CD8-positive, alpha-beta memory T cell (primary cell): ENCODE measurements at places on chromosomes 2 and 18. TPM values are rescaled to one million over a fixed set of nuclear protein-coding genes. Genes with fewer than 3 reads are reported as not detected.

GRCh38 chr2:9809448-9810088, 33.7 kb upstream of the TAF1B start:
- no peak for DNase-seq

GRCh38 chr2:67881816-67882215, 181.0 kb downstream of the C1D start:
- no peak for DNase-seq

GRCh38 chr2:23631389-23631788, 246.4 kb downstream of the KLHL29 start:
- DNase-seq: no peak

- no peak for DNase-seq
Measured at GRCh38 chr2:212424082-212424481, 114.5 kb downstream of the ERBB4 start.

- DNase-seq: no peak
Measured at GRCh38 chr2:172090044-172090961, 5.0 kb downstream of the DLX1 start.

DNA sequence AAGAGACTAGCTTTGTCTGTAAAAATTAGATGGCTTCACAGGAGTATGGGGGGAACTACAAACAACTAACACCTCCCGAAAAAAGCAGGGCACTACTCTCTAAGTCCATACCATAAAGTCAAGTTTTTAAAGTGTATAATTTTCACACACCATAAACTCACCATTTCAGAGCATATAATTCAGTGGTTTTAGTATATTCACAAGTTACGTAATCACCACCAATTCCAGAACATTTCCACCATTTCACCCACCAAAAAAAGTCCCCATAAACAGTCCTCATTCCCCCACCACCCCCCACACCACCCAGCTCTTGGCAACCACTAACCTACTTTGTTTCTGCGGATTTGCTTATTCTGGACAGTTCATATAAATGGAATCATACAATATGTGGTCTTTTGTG, 33.8 kb downstream of the CFAP36 start:
- no peak for DNase-seq

GRCh38 chr18:36693931-36694620, 134.7 kb downstream of the TPGS2 start:
- DNase-seq: no peak

- DNase-seq: no peak
Measured at GRCh38 chr2:8219096-8219495, 462.8 kb upstream of the ID2 start.

DNA sequence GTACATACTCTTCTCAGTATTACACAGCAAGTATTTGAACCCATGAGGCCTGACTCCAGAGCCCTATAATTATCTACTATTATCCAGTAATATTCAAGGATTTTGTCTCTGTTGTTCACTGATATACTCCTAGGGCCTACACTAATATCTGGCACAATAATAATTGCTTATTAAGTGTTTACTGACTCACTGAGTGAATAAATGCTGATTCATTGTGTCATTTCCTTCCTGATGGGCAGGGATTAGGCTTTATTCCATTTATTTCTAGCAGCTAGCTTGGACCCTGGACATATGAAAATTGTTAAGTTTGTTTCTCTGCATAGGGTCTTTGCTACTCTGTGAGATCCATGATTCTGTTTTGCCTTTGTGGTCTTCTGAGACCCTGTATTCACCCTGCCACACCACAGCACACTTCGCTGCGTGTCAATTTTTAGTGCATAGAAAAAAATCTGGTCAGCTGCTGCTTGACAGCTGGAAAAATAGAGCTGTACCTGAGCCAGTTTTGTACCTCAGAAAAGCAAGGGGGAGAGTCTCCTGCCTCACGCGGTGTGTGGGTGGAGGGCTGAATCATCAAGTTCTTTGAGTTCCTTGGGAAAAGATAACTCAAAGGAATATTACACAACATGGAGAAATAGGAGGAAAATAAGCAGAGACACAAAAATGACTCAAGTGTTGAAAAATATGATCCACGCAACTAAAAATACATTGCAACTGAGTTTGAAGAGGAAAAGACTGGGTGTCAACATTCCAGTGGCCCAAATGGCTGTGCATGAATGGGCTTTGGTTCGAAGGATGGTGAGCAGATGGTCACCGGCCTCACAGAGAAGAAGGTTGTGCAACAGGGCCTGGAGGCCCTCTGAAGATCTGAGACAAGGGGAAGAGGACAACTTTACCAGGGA, 18.9 kb upstream of the DPP4 start:
- DNase-seq: no peak

GRCh38 chr2:68901199-68901514, 30.0 kb upstream of the BMP10 start:
- no peak for DNase-seq

- DNase-seq: no peak
Measured at GRCh38 chr2:106338043-106338442, 130.2 kb downstream of the RGPD3 start.

DNA sequence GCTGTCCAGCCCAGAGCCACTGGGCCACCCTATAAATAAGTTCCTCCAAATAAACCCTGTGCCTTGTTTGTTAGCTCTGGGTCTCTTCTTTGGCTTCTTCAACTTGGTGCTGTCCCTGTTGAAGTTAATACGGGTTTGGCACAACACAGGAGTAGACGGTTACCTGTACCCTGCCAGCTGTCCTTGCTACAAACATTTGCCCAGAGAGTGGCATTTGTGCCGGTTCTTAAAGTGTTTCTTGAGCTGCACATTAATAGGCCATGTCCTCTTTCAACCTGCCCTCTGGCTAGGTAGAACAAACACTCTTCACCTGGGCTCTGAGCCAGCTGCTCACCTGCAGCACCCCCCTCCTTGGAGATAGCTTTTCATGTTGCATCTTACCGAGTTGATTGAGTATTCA, 139.2 kb downstream of the NEDD4L start:
- no peak for DNase-seq

DNA sequence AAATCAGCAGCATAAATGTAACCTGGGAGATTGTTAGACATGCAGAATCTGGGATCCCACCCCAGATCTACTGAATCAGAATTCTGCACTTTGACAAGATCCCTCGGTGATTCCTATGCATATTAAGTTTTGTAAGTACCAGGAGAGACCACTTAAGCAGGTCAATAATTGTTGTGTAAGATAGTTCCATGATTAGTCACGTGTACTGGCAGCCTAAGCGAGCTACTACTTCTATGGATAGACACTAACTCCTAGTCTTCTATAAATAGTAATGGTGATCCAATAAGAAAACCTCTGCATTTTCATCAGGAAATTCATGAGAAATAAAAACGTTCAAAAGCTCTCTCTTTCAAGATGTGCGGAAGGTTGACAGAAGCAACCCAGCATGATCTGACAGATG, 988.2 kb upstream of the CHAC2 start:
- DNase-seq: no peak

GRCh38 chr2:191552066-191552465, 125.9 kb upstream of the NABP1 start:
- no peak for DNase-seq

GRCh38 chr2:237432484-237433092, 18.6 kb upstream of the COL6A3 start:
- DNase-seq: peak; percentile 74

DNA sequence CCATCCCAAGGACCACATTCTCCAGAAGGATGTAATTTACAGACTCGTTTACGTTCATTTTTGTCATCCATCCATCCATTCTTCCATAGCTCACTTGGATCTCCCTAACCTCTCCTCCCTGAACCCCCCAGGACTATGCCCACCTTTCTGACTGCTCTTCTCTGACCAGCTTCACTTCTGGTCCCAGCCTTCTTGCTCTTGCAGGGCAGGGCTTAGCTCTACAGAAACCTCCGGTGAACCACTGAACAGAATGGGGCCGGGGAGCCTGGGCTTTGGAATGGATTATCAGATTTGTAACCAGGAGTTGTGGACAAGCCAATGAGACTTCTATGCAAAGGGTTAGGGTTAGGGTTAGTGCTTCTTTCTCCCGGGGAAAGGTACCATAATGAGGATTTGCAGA, 95.0 kb downstream of the TGFA start:
- no peak for DNase-seq

GRCh38 chr2:157414050-157414449, 29.8 kb downstream of the CYTIP start:
- no peak for DNase-seq

DNA sequence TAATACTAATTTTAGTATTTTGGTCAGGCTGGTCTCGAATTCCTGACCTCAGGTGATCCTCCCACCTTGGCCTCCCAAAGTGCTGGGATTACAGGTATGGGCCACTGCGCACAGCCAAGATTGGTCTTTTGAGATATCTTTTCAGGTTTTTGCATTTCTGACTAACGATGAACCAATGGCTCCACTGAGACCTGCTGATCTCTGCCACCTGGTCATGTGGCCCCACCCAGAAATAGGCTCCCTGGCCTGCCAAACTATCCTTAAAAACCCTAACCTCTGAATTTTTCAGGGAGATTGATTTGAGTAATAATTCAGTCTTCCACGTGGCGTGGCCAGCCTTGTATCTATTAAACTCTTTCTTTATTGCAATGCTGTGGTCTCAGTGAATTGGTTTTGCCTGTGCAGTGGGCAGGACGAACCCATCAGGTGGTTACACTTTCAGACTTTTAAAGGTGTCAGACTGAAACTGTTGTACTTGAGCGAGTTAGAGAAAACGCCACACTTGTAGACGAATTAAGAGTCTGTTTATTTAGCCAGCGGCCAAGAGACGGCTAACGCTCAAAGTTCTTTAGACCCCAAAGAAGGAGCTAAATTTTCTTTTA, 85.8 kb upstream of the MSH6 start:
- DNase-seq: no peak

DNA sequence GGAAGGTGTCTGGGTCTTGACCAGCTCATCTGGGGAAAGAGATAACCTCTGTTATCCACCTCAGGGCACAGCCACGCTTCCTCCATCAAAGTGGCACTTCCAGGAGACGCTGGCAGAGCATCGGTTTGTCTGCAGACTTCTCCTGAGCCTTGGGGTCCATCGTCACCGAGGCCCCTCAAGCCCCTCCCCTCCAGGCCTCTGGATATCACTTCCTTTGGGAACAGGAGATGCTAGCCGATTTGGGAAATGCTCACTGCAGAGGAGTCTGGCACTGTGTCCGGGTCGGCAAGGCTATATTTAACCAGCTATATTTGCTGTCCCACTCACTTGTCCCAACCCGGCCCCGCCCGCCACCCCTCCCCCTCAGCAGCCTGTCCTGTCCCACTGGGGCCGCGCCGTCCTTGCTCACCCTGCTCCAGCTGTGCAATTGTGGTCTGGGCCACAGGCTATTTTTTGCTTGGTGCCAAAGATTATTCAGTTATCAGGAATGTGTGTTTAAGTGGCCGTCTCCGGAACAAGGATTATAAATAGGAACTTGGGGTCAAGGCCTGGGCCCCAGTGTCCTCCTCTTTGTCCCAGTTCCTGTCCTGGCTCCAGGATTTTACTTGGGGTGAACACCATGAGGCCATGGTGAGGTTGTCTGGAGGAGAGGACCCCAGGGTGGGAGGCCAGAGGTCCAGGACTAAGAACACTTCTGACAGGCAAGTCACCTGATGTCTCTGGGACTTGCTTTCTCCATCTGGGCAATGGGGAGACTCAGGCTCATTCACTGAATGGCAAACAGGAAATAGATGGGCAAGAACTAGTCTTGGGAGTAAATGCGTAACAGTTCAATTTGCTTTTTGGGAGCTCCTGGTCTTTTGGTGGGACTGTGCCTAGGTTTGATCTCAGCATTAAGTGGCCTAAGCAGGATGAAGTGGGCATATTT, 263.6 kb downstream of the DYSF start:
- no peak for DNase-seq

GRCh38 chr2:231222318-231223000, 24.0 kb downstream of the ARMC9 start:
- DNase-seq: no peak

Gene FAM161A
- total RNA-seq: 5.8 TPM

Gene ASPRV1
- total RNA-seq: 0.64 TPM

Gene SIX2
- not detected for total RNA-seq

Gene SRD5A2
- not detected for total RNA-seq

Gene ACADL
- total RNA-seq: not detected

Gene CNGA3
- total RNA-seq: not detected

Gene INHA
- total RNA-seq: not detected

Gene DLX1
- total RNA-seq: not detected

Gene BCL11A
- 0.07 TPM for total RNA-seq
